Epithelial cell of proximal tubule (primary cell): ENCODE measurements at places on chromosomes 3 and 15.

DNA sequence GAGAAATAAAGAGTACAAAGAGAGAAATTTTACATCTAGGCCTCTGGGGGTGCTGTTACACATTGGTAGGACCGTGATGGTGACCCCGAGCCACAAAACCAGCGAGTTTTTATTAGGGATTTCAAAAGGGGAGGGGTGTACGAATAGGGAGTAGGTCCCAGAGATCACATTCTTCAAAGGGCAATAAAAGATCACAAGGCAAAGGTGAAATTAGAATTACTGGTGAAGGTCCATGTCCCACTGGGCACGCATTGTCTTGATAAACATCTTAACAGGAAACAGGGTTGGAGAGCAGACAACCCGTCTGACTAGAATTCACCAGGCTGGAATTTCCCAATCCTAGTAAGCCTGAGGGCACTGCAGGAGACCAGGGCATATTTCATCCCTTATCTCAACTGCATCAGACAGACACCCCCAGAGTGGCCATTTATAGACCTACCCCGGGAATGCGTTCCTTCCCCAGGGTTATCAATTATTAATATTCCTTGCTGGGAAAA, 4.3 kb downstream of the IRAK2 start:
- DNase-seq, result no peak

GRCh38 chr3:167669699-167670098, 16.0 kb upstream of the WDR49 start:
- DNase-seq, result no peak

GRCh38 chr3:38738630-38739395, 77.2 kb downstream of the SCN10A start:
- DNase-seq, result no peak

DNA sequence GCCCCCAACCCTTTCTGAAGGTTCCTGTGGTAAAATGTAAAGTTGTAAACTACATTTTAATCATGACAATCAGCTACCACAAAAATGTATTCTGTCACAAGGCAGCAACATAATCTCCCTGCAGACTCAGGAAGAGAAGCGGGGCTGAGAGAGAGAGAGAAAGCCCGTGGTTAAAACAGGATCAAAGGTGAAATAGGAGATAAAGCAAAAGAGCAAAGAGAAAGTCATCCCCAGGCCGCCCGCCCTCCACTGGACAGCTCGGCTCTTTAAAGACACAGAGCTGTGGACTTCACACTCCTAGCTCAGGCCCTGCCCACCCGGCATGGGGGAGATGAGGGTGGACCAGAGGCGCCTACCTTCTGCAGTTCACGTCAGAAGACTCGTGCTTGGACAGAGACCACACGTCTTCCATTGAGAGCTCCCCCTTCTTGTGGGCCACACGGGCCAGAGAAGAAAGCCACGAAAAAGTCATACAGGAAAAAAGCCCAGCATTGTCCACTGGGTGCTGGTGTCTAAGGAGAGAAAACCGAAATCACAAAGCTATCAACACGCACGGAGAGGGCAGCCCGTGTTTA, 29.4 kb downstream of the ABCC5 start:
- no peak for DNase-seq

GRCh38 chr3:61008153-61008997, 242.9 kb downstream of the FHIT start:
- no peak for DNase-seq

DNA sequence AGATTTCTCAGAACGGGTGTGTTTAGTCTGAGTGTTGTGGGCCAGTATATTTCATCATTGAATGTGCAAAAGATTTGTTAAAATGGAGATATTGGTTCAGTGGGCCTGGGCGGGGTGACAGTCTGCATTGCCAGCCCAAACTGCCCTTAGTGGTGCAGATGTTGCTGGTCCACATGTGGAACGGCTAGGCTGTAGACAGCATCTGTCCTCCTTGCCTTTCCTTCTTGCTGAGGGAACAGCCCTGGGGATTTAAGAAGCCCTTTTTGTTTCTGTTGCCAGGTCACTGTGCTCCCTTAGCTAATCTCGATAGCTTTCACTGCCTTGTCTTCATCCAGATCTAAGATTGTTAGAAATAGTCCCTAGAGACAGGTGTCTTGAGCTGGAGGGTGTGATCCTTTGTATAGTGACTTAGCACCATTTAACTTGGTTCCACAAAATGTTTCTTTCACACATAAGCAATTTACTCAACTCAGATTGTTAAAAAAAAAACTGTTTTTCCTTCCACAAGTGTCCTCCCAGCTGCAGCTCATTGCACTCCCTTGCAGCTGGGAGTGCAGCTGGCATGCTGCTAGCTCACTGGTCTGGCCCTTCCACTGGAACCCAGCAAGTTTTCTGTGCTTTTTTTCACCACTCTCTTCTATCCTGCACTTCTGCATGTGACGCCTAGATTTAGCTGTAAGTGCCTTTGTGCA, 37.5 kb downstream of the GAP43 start:
- DNase-seq, result no peak

- DNase-seq, result no peak
Measured at GRCh38 chr15:98970799-98971198, 36.8 kb downstream of the PGPEP1L start.

DNA sequence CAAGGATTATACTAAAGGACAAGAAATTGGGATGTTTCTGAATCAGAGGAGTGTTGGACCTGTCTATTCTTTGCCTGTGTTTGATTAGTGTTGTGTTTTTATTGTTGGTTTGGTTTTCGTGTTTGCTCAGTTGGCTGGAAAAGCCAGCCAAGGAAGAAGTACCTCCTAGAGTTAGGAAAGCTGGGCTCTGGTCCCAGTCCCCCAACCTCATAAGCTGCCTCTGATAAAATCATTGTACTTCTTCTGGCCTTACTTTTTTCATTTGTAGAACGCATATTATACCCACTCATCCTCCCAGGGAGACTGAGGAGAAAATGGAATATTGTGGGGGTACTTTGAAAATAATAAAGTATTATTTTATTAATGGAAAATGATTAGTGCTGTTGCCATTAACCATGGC, 177.4 kb upstream of the TRIM42 start:
- no peak for DNase-seq

- peak; percentile 98 for DNase-seq
Measured at GRCh38 chr15:66008940-66009562, 139.8 kb downstream of the RAB11A start.

DNA sequence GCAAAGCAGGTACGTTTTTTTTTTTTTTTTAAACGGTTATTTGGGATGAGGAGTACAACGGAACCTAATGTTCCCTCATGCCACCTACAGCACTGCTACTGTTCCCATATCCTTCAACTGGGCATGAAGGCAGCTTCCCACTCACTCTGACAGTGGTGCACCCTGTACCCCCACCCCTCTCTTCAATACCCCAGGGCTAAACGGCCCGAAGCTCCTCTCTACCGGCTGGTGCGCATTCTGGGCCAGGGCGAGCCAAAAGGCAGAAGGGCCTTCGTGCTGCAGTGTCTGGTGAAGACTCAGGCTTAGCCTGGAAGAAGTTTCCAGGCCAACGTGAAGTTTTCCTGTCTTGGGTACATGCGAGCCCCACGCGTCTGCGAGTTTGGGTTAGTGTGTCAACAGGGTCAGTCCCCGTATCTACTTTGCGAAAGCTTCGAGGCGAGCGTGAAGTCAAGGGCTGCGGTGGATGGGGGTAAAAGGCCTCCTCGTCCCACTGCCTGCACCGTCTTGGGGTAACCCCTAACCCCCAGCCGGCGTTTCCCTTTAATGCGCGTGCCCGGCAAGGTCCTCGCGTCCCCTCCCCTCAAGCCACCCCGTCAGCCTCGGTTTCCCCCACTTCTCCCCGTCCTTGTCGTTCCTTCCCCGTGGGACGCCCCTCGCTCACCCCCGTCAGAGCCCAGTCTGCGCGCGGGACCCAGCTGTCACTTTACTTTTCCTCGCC, 765 bp upstream of the UBE2E2 start:
- no peak for DNase-seq

DNA sequence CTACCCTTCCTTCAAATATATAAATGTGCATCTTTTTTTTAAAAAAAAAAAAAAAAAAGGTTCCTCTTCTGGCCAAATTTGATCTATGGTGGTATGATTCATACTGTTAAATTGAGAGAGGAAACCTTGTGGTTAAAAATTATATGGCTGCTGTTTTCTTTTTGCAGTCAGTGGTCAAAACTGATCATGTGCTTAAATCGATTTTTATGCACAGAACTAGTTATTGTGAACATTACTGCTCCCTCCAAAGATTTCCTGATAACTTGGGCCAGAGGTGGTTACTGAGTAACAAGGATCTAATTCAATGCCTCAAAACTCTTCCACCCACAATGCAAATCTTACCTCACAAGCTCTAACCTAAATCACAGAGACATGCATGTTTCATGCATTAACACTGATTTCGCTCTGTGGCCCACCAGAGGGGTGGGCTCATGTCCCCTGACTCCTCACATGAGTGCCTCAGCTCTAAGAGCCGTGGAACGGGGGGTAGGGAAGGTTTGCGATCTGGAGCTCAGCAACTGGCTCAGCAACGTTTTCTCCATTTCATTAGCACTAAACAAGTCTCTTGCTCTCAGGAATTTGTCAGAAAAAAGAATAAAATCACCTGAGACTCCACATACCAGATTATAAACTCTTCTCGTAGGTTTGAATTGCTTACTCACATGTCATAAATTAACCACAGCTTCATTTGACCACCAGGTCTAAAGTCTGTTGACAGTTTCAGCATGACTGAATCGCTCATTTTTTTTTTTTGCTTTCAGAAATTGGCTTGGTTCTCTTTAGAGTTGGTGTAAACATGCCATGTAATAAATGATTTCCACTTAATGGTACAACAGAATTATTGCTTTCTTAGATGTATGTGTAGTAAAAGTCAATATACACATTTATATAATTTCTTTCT, 280.4 kb downstream of the CD47 start:
- peak; percentile 78 for DNase-seq

GRCh38 chr3:27165321-27165721, 203.9 kb downstream of the NEK10 start:
- DNase-seq, result peak; percentile 61

- no peak for DNase-seq
Measured at GRCh38 chr15:45550436-45550835, 27.9 kb upstream of the SLC30A4 start.

GRCh38 chr3:103919327-103919726, 1447.4 kb upstream of the ALCAM start:
- no peak for DNase-seq

- no peak for DNase-seq
Measured at GRCh38 chr3:40143283-40144090, 166.0 kb upstream of the EIF1B start.

DNA sequence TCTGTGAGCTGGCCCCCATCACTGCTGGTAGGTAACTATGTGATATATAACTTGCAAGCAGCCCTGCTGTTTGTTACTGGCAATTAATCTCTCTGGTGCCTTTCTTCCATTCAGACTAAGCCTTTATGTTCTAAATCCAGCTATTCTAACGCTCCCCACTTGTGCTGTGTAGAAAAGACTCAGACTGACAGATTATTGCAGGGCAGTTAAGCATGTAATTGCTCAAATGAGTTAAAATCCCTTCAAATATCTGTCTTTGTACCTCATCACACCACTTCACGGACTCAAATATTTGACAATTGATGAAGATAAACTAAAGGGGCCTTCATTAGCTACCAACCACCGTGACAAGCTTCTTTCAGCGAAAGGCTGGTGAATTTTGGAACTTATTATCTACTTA, 416.2 kb downstream of the NR2F2 start:
- DNase-seq, result no peak

DNA sequence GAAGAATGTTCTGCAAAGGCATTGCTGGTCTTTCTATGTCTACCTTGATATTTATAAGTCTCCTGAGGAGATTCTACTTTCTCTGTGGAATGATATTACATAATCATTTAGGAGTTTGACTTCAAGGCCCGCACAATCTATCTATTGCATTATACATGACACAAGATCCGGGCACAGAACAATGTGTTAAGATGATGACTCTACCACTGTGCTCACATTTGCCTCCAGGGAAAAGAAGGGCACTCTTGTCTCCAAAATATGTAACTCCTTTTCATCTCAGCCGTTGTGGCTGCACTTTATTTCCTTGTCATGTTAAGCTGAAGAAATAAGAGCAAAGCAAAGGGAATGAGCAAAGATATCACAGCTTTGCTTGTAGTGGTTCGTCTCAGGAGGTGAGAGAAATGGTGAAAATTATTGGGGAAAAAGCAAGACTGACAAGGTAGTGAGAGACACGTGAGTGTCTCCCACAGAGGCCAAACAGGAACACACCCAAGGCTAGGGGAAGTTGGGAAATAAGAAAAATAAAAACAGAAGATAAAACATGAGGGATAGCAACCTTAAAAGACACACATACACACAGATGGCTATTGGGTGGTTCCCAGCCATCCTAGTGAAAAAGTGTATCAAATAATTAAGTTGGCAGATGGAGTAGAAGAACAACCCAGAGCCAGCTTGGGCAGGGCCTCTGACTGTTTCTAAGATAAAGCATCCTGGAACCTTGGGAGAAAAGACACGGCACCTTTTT, 184.3 kb downstream of the P3H2 start:
- no peak for DNase-seq

DNA sequence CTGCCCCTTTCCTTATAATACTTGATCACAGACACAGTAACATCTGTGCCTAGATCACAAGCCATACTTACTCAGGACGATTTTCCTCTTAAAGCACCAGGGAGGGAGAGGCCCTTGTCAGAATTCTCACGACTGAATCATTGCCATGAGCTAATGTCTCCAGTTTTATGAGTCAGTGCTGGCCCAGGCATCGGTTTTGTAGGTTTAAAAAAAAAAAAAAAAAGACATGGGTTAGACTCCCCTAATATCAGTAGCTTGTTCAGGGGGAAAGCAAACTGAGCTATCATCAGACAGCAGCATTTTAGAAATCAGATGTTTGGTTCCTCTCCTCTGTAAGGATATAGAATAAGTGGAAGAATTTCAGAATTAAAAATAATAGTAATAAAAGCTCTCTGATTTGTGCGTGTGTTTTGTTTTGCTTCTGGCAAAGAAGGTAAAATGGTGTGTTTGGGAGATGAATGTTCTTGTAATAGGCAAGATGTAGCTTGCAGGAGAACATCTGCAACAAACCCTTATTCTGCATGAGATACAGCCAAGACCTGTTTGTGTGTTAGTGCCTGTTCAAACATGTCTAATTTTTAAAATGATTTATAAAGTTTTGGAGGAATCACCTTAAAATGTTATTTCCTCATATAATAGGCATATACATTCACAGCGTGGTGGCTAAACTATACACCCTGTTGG, 193.6 kb downstream of the TP63 start:
- peak; percentile 77 for DNase-seq

- no peak for DNase-seq
Measured at GRCh38 chr3:129305592-129306091, 27.0 kb downstream of the HMCES start.

GRCh38 chr15:68106656-68107055, 52.5 kb downstream of the PIAS1 start:
- peak; percentile 31 for DNase-seq

GRCh38 chr3:17014709-17015108, 130.0 kb downstream of the PLCL2 start:
- no peak for DNase-seq

GRCh38 chr3:194447161-194447560, 39.6 kb downstream of the ATP13A3 start:
- no peak for DNase-seq
